ENCODE measurements at places on chromosomes 13 and 19.

DNA sequence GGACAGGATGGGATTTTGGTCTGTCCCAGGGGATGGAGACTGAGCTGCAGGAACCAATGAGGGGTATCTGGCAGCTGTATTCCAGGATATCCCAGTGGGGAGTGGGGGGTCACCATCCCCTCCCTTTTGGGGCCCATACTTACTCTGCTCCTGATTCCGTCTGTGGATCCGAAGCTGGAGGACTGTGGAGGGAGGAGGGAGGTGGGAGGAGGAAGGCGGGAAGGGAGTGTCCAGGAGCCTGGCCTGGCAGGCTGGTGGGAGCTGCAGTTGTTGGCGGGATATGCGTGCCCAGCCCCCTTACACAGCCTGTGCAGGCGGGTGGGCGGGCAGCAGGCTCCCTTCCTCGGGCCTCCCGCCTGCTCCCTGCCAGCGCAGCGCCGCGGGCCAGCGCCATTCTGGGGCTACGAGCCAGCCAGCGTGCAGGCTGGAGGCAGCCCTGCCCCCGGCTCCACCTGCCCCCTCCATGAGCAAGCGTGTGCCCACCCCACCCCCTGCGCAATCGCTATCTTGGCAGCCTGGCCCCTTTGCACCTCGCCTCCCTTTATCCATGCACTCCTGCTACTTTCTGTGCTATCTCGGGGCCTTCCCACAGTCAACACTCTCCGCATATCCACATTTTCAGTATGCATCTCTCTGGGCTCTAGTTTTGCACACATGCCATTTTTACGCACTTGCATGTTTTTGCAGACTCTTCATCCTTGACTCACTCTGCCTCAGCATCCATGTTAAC is 2.8 kb downstream of the MAMSTR start:
- no peak for DNase-seq

DNA sequence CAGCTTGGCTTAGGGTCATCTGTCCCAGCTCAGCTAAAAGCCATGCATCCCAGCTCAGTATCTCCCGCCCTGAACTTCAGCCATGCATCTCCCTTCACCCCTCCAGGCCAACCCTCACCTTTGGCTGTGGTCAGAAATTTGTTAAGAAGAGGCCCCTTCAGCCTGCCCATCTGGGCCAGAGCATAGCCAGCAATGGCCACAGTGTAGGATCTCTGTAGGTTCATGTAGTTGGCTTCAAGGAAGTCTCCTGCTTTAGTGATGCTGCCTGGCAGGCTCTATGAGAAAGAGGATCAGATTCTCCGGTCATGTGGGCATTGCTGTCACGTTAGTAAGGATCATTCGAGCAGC is 16.6 kb upstream of the TNFSF14 start:
- no peak for DNase-seq

DNA sequence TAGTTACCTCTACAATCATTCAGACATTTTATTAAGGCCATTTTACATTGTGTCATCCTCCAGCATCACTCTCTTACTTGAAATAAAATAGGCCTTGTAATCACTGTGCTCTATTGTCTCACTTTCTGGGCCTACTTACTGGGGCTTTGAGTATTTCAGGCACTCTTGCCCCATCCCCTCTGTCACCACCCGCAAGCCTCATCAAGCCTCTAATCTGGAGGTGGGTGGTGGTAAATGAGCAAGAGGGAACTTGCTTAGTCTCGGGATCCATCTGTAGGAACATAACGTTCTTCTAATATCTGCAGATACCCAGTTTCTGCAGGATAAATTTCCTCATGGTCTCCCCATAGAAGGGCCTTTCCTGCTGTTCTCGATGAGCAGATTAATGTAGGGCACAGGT is 19.4 kb upstream of the GPR18 start:
- no peak for DNase-seq

GRCh38 chr13:21124852-21125251 is 51.5 kb downstream of the SKA3 start:
- no peak for DNase-seq

GRCh38 chr19:54660964-54661363 is 1.8 kb upstream of the LILRB4 start:
- DNase-seq = no peak

DNA sequence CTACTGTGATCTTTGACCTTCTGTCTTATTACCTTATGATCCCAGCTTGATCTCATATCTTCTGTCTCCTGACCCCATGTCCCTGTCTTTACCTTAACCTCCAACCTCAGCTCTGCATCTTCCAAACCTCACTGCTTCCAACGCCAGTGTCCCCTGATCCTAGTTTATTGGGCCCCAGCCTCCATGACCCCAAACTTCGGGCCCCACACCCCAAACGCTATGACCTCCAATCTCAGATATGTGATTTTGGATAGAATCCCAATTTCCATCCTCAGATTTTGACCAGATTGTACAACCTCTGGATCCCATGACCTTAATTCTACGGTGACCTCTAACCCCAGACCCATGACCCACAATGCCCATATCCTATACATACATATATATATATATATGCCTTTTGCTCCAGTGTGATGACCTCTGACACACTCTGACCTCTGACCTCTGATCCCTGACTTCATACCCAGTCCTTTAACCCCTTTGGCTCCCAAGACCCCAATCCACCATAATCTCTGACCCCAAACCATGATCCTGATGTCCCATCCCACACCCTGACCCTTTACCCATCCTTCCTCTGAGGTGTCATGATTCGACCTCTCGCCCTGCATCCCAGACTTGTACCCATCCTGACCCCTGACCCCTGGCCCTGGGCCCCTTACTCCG is 3.5 kb downstream of the KLK12 start:
- DNase-seq = no peak

DNA sequence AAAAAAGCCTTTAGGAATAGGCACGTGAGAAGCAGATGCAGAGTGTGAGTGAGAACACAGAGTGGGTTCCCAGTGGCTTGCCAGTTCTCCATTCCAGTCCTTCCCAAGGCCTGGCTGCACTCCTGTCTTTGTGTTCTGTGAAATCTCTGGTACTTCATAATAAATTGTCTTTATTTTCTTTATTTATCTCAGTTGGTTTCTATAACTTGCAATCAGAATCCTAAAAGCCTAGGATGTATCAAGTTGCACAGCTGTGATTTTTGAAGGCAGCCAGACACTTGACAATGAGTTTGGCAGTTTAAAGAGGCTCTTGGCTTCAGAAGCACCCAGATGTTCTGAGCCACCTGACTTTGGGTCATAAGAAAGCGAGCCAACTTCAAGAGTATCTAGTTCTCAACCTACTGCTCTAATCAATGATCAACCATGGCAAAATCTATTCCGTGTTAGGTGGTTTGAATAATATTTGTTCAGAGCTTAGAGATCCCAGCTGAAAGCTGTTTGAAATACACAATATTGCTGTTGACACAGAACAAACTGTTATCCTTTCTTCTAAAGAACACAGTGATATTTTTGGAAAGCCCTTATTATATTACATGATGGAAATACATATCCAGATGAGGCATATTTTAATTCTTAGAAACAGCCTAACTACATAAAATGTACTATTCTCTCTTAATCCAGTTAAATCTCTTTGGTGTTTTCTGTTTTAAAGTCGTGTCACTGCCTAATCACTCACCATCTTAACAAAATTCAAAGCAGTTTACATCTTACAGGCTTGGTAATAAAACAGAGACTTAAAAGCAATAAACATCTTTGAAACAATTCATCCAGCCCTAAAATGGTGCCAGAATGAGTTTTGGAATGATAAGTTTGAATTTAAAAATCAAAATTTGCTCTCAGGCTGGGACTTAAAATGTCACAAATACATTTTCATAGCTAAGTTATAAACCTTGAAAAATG is 483.0 kb upstream of the NBEA start:
- DNase-seq = no peak

GRCh38 chr19:33758541-33759013 is 38.1 kb upstream of the KCTD15 start:
- DNase-seq = no peak

DNA sequence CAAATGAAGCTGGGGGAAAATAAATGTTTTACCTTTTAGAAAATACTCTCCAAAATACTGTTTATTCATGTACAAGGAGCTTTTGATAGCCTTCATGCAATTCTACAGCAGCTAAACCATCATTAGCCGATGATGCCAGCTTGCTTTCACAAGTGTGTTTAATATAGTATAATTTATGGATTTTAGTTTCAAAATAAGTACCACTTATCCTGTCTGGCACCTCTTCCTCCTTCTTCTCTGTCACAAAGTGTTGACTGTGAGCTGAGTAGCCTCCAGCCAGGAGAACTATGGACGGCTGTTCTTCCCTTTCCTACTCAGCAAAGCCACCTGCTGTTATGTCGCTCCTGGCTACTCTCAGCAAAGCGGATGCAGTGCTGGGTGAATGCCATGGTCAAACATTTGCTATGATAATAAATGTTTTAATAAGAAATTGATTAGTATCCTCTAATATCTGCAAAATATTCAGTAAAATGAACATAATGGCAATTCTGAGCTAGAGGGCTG is 238.2 kb downstream of the LIG4 start:
- DNase-seq = no peak

DNA sequence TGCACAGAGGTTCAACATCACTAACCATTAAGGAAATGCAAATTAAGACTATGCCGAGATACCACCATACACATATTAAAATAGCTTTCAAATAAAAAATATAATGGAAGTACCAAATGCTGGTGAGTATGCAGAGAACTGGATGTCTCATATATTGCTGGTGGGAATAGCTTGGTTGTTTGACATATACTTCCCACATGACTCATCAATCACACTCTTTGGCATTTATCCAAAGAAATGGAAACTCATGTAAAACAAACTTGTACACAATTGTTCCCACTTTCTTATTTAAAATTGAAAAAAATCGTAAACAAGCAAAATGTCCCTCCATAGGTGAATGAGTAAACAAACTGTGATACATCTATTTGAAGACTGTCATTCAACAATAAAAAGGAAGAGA is 982.6 kb upstream of the ATXN8OS start:
- no peak for DNase-seq

DNA sequence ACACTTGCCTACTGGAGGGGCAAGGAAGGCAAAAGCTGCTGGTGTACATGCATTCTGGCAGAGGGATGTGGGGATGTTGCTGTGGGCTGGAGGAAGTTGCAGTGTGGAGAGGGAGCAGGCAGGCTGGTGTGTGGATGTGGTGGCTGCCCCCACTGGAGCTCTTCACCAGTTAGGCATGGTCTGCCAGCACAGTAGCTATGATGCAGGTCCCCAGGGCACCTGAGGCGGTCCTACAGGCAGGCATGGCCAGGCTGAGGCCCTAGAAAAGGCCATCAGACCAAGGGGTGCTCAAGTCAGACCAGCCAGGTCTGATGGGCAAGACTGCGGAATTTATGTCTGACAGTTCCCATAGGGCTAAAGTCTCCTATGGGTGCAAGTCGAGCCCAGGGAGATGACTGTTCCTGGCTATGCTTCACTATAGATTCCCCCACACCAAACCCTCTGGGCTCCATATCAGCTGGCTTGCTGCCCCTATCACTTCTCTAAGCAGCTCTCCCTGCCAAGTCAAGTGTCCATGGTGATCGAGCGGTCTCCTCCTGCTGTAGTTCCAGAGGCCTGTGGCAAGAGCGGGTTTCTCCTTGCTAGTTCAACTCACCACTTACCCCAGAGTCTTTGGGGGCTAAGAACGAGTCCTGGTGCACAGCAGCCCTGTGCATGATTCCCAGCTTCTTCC is 473.1 kb downstream of the TDRD3 start:
- no peak for DNase-seq

DNA sequence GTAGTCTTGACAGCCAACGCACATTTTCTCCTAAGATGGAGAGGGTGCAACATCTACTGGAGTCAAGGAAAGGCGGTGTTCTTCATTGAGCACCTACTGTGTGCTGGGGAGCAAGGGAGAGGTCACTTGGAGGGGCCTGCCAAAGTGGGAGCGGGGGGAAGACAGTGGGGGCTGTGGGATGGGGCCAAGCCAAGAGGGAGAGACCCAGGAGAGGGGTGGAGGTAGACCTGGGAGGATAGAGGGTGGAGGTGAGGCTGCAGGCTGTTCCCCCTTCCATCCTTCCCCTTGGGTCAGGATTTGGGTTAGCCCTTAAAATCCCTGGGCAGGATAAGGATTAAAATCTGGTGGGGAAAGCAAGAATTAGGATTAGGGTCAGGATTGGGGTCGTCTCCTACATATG is 1.7 kb upstream of the PLPP2 start:
- no peak for DNase-seq

- DNase-seq = no peak
These were observed 156.5 kb upstream of the TSC22D1 start for GRCh38 chr13:44732503-44733098.

- DNase-seq = no peak
These were observed 12.3 kb downstream of the TMED1 start for GRCh38 chr19:10823690-10824089.

DNA sequence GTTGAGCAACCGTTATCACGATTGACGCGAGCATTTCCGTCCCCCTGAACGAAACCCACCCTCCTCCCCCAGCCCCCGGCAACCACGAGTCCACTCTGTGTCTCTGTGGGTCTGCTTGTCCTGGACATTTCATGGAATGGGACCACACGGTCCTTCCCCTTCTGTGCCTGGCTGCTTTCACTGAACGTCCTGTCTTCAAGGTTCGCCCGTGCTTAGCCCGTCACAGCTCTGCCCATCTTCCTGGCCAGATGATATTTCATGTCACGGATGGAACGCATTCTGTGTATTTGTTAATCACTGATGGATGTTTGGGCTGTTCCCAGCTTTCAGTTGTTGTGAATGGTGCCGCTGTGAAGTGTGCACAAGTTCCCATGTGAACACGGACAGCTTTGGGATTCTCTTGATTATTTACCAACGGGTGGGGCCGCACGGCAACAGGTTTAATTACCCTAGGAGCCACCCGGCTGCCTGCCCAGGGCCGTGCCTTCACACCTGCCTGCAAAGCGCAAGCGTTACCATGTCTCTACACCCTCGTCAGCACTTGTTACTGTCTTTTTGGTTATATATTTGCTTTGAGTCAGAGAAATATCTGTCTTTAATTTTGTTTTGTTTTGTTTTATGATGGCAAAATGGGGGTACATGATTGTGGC is 42.5 kb downstream of the RASA3 start:
- DNase-seq = no peak

- DNase-seq = no peak
These were observed 636 bp upstream of the RB1 start for GRCh38 chr13:48302871-48303358.

DNA sequence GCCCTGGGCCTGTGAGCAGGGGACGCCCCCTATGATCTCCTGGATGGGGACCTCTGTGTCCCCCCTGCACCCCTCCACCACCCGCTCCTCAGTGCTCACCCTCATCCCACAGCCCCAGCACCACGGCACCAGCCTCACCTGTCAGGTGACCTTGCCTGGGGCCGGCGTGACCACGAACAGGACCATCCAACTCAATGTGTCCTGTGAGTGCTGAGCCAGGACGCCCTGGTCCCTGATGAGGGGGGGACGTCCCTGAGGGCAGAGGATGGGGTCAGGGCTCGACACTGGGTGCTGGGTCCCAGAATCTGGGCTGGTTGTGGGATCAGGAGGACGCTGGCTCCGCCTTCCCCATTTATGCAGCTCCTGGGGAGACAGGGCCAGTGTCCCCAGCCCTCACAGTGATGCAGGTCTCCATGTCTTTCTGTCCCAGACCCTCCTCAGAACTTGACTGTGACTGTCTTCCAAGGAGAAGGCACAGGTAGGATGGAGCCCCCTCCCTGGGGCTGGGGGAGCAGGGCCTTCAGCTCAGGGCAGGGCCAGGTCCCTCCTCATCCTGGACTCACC is 2.5 kb downstream of the SIGLEC7 start:
- no peak for DNase-seq

- no peak for DNase-seq
These were observed 1.3 kb upstream of the CALM3 start for GRCh38 chr19:46599716-46600373.
